ENCODE measurements at places on chromosomes 6 and 20.

GRCh38 chr20:32991792-32992641, 12.2 kb downstream of the SUN5 start:
- no peak for DNase-seq

- no peak for DNase-seq
These were observed 48.8 kb downstream of the PLN start for GRCh38 chr6:118596774-118597320.

DNA sequence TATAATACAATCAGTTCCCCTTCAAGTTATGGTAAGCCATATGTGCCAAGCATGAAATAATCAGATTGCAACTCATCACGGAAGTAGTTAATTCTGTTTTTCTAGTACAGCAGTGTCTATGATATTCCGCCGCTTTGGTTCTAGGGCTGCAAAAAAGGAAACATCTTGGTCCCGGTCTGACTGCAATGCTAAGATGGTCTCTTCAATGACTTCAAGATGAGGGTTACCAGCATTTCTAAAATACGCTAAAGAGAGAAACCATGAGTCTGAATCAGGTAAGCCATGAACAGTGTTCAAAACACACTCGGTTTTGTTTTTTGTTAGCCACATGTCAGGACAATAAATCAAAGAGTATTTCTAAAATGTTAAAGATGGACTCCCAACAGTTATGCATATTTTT, 3.2 kb upstream of the ANKRD60 start:
- no peak for DNase-seq

DNA sequence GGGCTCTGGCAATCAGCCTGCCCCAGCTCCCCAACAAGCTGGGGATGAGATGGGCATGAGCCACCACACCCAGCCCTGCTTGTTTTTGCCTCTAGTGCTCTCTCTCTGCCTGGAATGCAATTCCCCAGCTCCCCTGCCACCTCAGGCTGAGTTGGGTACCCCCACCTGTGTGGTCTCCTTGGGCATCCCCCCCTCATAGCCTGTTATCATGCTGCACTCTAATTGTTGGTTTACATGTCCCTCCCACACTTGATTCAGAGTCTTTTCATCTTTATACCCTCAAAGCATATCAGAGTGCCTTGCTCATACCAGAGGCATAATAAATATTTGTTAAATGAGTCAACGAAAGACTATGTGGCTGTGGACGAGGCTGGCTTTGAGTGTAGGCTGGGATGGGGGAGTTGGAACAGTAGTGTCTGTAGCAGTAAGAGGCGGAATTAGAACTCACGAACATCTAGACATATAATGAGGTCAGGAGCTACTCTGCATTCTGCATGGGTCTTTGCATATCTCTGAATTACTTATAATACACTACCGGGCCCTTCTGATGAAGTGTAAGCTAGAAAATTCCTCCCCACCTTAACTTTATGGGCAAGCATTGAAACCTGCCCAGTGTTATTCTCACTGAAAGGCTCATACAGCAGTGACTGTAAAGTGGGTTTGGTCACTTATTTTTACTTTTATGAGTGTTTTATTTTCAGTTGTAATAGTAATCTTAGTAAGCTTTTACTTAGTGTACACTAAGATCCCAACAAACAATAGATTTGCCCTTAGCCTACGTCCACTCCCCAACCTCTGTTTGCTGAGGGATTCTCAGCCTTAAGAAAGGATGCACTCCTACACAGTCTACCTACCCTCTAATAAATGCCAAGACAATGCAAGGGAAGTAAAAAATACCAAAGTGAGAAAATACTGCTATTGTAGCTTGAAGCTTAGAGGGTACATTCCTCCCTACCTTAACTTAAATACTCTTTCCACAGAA, 58.7 kb downstream of the EDN1 start:
- no peak for DNase-seq

- DNase-seq = no peak
These were observed 1273.8 kb upstream of the ADGRB3 start for GRCh38 chr6:67361264-67361663.

GRCh38 chr6:25007269-25007699, 71.5 kb upstream of the RIPOR2 start:
- peak; percentile 29 for DNase-seq

GRCh38 chr6:21377356-21377755, 216.2 kb upstream of the SOX4 start:
- DNase-seq = no peak

DNA sequence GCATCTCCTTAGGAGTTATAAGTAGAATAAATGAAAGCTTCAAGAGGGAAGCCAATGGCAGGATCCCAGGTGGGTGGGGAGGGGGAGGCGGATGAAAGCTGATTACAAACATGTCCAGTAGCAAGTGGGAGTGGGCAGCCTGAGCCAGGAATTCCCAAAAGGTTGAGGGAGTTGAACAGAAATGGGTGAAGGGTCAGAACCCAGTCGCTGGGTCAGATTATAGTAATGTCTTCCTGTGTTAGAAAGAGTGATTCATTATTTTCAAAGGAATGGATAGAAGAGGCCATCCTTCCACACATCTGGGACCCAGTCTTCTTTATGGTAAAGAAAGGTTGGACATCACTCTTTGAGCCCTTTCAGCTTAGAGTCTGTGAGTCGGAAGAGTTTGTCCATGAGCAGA, 41.0 kb upstream of the FAM50B start:
- no peak for DNase-seq
